ENCODE measurements at places on chromosomes 16 and 17. TPM values are rescaled to one million over a fixed set of nuclear protein-coding genes. Genes with fewer than 3 reads are reported as not detected.

DNA sequence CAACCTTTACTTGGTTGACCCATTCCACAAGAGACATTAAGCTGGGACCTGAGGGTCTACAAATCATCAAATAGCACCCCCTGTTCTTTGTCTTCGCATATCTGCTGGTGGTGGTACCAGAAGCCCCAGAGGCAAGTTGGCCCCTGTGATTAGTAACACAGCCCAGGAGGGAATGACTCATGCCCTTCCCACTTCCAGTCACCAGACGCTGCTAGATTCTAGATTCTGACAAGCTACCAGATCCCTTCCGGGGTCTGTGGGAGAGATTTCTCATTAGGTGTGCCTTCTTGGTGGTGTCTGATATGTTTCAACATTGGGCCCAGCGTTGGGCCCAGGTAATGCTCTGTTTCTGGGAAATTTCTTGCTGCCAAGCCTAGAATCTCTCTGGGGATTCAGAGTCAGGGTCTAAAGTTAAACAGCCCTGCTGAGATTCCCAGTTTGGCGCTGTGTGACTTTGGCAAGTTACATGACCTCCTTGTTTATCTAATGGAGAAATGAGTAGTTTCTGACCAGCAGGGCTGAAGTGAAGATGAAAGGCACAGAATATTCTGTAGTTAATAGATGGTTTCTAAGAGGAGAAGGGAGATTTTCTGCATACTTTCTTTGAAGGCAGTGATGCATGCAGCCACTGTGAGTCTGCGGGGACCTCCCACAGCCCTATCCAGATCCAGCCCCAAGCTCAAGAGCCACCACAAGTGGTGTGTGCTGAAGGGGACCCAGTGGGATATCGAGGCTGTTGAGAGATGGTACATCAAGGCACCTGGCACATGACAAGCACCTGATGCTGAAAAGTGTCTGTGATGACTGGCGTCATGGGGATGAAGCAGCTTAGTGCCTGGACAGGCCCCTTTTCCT lies 3.9 kb downstream of the TRPV2 start:
- peak overlapping the region; percentile 3 for H3K4me3 ChIP-seq
- H3K27me3 ChIP-seq = peaks cover under 1% of the 10 kb centered on the region
- peak overlapping the region; percentile 2 for H3K27ac ChIP-seq
- H3K4me1 ChIP-seq = peaks cover 14% of the 10 kb centered on the region
- DNase-seq = no peak

DNA sequence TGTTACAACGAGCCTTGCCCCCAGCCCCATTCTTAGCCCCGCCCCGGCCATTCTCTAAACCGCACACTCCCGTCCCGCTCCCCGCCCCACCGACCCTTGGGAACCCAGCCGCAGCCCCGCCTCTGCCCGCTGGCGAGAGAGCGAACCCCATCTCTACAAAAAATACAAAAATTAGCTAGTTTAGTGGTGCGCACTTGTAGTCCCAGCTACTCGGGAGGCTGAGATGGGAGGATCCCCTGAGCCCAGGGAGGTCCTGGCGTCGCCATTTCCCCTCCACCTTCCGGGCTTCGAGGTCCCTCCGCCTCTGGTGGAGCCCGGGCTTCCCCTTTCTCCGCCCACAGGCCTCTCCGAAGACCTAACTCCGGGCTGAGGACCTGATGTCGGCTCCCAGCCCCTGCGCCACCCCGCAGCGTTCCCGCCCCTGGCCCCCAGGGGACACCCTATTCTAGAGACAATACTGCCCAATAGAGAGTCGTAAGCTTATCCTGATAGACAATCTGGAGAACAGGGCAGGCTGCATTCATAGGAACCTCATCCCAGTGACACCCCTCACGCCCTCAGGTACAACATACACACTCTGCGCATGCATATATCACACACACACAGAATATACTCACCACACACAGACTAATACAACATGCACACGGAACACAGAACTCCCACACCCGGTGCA lies 480 bp upstream of the PROCA1 start:
- H3K27me3 ChIP-seq = no peaks in the 10 kb centered on the region
- peak overlapping the region; percentile 97 for H3K4me3 ChIP-seq
- no peak for DNase-seq
- H3K27ac ChIP-seq = peak overlapping the region; percentile 87
- H3K4me1 ChIP-seq = peaks cover 18% of the 10 kb centered on the region

Gene KRTAP1-5
- not detected for total RNA-seq

Gene ERBB2
- total RNA-seq = 123 TPM

Gene CCL23
- not detected for total RNA-seq

Gene KRTAP2-2
- total RNA-seq = not detected
